ENCODE measurements at places on chromosomes 1 and 21.

DNA sequence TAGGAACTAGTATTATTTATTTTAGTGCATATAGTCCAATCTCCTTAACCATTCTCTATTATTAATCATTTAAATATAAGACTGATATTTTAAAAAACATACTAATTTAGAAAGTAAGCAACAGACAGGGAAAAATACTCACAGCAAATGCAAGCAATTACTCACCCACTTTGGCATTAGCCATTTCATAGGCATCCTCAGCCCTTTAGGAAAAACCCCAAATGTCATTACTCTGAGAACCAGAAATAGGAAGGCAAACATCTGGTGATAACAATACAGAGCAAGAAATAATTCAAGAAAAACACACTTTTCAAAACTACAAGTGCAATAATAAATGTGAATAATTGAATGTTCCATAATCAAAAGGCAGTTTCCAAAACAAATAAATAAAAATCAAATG is 545.1 kb downstream of the PLPP3 start:
- no peak for DNase-seq

DNA sequence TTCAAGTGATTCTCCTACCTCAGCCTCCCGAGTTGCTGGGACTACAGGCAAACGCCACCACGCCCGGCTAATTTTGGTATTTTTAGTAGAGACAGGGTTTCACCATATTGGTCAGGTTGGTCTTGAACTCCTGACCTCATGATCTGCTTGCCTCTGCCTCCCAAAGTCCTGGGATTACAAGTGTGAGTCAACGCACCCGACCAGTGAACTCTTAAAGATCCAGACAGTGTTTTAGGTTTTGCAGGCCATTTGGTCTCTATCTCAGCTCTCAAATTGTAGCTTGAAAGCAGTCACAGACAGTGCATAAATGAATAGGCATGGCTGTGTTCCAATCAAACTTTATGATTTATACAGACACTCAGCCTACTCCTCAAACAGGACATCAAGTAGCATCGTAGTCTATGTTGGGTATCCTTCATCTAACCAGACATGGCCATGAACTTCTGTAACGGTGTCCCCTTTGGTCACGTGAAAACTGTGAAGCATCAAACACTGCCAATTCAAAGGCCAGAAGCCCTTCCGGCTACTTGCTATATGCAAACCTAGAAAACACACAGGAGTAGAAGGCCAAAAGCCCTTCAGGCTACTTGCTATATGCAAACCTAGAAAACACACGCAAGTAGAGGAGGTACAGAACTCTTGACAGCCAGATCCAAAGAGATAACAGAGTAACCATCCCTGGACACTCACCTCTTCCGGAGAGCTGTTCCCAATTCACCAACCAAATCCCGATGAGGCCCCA is 3.1 kb downstream of the FUCA1 start:
- DNase-seq = no peak

- DNase-seq = no peak
Observed at GRCh38 chr1:25210728-25211127, 21.6 kb downstream of the SYF2 start.

DNA sequence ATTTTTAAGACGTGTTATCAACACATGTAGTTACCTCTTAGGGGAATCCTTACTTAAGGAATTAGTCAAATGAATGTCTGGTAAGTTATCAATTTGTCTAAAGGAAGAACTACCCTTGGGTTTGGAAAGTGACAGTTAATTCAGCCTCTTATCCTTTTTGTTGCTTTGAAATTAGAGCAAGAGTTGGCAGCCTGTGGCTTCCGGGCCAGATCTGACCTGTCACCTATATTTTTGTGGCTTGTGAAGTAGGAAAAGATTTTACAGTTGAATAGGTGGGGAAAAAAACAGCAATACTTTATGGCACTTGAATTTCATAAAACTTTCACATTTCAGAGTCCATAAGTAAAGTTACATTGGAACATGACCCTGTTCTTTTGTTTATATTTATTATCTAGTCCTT is 5.5 kb downstream of the MRPS6 start:
- no peak for DNase-seq

- peak; percentile 93 for DNase-seq
Observed at GRCh38 chr1:8439015-8439702, 121.2 kb downstream of the SLC45A1 start.

DNA sequence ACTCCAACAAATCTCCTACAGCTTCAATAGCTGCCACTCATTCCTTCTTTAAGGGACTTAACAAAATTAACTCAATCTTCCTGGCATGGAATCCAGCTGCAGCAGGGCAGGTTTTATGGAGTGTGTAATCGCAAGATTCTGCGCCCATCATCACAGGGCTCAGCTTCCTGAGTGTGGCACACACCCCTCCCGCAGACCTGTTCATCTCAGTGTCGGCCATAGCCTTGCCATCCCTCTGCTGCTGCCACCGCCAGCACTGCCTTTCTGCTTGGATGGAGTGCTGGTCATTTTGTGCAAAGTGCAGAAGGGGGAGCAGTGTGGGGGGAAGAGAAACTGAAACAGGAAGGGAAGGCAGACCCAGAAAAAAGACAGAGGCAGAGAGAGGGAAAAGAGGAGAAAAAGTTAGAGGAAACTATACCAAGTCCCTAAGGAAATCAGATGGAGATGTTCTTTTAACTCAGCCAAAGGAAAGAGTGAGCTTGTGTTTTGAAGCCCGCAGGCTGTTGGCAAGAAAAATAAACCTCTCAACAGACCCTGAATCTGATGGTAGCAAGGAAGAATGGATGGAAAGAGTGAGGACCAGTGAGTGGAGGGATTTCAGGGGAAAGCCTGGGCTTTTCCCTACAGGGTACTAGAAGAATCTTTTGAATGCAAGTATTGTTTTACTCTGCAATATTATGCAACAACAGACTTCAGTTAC is 324.2 kb downstream of the SEC16B start:
- DNase-seq = no peak
